ENCODE measurements at places on chromosomes 2 and 18.

GRCh38 chr2:53778536-53779162 lies 8.1 kb downstream of the ASB3 start:
- DNase-seq: no peak

- DNase-seq: no peak
Measured at GRCh38 chr2:233165895-233166661, 85.4 kb upstream of the ATG16L1 start.

DNA sequence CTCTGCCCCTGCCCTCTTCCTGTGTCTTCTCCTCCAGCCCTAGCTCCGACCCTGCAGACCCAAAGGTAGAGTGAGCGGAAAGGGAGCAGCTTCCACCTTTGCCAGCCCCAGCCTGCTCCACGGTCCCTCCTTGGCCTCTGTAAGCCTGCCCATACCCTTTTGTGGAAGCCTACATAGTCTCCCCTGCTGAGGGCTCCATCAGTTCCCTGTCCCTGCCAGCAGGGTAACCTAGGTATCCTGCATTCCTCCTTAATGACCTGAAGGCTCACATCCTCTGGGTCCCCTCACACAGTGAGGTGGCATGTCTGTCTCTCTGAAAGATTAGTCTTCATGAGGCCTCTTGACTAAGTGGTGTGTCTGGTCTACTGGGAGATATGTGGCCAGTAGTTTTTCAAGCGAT lies 20.5 kb upstream of the ACKR3 start:
- DNase-seq: no peak

DNA sequence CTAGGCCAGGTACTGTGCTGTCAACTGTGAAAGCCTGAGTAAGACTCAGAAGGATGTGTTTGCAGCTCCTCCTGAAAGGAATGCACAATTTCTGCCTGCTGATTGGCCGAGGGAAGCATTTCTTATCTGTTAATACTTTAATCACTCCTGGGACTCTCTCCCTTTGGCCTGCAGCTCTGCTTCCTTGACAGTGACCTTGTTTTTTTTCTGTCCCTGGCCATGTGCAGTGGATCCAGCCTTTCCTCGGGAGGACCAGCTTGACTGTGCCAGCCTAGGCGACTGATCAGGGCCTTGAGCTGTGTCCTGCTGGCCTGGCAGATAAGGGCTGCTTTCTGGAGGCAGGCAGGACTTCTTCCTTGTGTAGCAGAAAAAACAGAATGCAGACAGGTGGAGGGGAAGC lies 10.0 kb downstream of the RNF144A start:
- DNase-seq: no peak

DNA sequence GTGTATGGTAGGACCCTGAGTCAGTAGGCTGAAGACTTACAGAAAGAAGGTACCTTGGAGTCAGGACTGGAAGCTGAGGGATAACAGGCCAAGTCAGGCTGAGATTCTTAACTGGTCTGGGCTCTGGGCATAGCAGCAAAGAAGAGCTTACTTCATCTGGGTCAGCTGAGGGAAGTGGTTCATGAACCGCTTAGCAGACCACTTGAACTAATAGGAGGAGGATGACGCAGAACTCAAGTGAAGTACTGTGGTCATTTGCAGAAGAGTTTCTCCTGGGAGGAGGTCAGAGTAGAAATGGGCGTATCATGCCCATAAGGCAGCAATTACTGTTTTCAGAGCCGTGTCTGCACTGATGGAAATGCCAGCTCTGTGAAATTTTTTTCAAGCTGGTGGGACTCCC lies 164.5 kb downstream of the LCLAT1 start:
- DNase-seq: no peak
